Pericardium fibroblast (primary cell): ENCODE measurements at places on chromosomes 16 and 17. TPM values are rescaled to one million over a fixed set of nuclear protein-coding genes. Genes with fewer than 3 reads are reported as not detected.

TNFSF12 gene
- 14.1 and 17.4 TPM in 2 replicates for total RNA-seq

ASPA gene
- 0.85 and 1.4 TPM in 2 replicates for total RNA-seq

BCL6B gene
- total RNA-seq = 0.35 and 2.2 TPM in 2 replicates

ANKS3 gene
- 10.4 and 16.0 TPM in 2 replicates for total RNA-seq

PIGL gene
- 9.8 and 13.0 TPM in 2 replicates for total RNA-seq

KCNH4 gene
- not detected in 2 replicates for total RNA-seq

AIPL1 gene
- not detected in 2 replicates for total RNA-seq

HBQ1 gene
- not detected in 2 replicates for total RNA-seq

EIF5A gene
- total RNA-seq = 327 and 351 TPM in 2 replicates

KCNJ18 gene
- total RNA-seq = not detected in 2 replicates

CMTM2 gene
- total RNA-seq = not detected in 2 replicates

GRAPL gene
- not detected in 2 replicates for total RNA-seq

PDILT gene
- not detected in 2 replicates for total RNA-seq

KPNA2 gene
- total RNA-seq = 56.5 and 96.6 TPM in 2 replicates

OR2C1 gene
- 0.77 TPM in 1 of 2 replicates, not detected in the other for total RNA-seq

HP gene
- 24.3 and 63.7 TPM in 2 replicates for total RNA-seq

RHBDL1 gene
- 0.58 and 4.4 TPM in 2 replicates for total RNA-seq

FNDC8 gene
- not detected in 2 replicates for total RNA-seq

TMIGD1 gene
- total RNA-seq = not detected in 2 replicates
